T-helper 17 cell (primary cell): ENCODE measurements at places on chromosomes 7 and 10.

GRCh38 chr7:7370076-7370475 lies 165.6 kb downstream of the COL28A1 start:
- no peak for DNase-seq

DNA sequence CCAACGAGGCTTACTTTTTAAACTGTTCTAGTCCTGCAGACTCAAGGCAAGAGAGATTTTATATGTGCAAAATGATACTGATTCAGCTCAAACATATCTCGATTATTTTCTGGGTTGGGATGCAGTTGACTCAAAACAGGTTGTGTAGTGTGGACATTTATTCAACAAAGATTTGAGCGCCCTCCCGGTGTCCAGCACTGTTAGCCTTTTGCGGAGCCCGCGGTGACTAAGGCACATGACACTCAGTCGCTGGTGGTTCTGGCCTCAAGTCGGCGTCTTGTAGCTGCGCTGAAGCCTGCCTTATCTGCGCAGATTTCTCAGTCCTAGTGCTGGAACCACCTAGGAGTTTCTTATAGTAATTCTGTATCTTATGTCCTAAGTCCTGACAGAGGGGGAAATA lies 938 bp upstream of the CADPS2 start:
- no peak for DNase-seq

GRCh38 chr10:124146483-124146882 lies 53.1 kb upstream of the CHST15 start:
- no peak for DNase-seq

GRCh38 chr7:2629746-2630681 lies 1.8 kb upstream of the TTYH3 start:
- DNase-seq = no peak

DNA sequence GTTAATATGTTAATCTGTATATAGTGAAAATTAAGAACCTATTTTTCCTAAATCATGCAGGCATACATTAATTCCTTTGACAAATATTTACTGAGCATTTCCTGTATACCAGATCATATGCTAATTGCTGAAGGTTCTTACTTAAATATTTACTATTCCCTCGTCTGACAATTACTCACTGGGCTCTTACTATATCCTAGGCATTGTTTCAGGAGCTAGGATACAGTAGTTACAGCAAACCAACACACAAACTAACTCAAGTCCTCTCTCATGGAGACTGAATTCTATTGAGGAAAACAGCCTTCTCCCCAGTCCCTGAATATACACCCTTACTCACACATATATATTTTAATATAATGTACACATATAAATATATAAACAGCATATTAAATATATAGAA lies 786.0 kb downstream of the NRG3 start:
- no peak for DNase-seq

DNA sequence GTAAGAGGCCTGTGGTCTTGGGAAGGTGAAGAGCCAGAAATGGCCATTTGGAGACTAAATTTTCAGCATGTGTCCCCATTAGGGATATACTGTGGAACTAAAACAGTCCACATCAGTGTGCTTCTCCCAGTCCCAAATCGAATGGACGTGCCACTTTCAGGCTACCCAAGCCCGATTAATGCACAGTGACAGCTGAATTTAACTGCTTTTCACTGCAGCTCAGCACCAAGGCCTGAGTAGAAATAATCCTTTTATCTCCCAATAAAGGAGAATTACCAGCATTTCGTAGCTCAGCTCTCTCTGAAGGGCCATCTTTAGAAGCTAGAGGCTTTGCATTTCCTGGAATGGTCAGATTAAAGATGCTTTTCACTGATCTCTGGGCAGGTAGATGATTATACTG lies 183.3 kb downstream of the NPSR1 start:
- no peak for DNase-seq

DNA sequence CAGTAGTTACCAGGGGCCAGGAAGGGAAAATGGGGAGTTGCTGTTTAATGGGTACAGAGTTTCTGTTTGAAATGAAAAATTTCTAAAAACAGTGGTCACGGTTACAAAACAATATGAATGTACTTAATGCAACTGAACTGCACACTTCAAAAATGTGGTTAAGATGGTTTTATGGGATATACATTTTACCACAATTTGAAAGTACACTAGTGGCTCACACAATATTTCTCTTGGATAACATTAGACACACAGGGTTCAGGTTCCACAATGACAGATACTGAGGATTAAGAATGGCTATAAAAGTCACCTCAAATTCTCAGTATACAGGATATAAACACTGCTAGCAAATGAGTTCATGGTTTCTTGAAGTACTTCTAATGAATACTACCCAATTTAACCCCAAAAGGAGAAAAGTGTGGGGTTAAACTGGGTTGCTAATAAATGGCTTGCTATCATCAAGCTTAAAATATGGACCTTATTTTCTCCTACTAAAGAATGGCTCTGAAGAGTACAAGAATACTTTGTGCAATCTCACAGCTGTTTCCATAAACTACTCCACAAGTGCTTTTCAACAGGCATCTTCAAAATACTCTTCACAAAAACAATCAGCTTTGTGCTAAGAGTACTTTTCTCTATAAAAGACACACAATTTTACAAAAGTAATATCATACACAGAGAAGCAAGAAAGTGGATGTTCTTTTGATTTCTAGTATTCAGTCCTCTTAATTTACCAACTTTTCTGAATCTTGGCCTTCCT lies 92.9 kb downstream of the SRPK2 start:
- DNase-seq = no peak

- no peak for DNase-seq
Observed at GRCh38 chr10:124002391-124003069, 90.9 kb downstream of the CHST15 start.

DNA sequence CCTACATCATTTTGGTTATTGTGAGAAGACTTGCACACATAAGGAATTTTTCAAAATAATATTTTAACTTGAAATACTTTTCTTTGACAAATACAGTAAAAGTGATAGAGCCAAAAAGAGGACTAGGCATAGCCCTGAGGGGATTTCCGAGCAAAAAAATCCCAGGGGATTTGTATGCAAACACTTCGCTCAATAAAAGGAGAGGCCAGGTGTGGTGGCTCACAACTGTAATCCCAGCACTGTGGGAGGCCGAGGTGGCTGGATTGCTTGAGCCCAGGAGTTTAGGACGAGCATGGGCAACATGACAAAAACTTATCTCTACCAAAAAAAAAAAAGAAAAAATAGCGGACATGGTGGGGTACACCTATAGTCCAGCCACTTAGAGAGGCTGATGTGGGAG lies 193.0 kb downstream of the PCDH15 start:
- no peak for DNase-seq

DNA sequence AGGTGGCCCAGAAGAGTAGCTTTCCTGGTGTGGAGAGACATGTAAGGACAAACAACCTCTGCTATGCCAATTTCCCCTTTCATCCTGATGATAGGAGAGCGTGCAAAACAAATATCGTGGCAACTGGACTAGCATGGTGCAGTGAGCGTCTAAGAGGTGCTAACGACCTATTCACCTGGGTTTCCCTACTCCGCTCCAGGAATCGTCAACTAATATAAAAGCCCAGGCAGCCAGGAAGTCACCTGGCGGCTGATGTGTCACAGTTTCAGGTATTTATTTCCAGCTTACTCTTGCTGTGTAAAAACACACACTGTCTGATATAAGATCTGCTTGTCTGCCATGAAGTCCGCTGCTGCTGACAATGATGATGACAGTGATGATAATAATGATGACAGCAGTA lies 56.5 kb upstream of the EFCAB10 start:
- no peak for DNase-seq

GRCh38 chr10:119515511-119516045 lies 26.9 kb downstream of the RGS10 start:
- no peak for DNase-seq

- DNase-seq = no peak
Observed at GRCh38 chr7:128666200-128666599, 5.9 kb upstream of the GARIN1A start.

DNA sequence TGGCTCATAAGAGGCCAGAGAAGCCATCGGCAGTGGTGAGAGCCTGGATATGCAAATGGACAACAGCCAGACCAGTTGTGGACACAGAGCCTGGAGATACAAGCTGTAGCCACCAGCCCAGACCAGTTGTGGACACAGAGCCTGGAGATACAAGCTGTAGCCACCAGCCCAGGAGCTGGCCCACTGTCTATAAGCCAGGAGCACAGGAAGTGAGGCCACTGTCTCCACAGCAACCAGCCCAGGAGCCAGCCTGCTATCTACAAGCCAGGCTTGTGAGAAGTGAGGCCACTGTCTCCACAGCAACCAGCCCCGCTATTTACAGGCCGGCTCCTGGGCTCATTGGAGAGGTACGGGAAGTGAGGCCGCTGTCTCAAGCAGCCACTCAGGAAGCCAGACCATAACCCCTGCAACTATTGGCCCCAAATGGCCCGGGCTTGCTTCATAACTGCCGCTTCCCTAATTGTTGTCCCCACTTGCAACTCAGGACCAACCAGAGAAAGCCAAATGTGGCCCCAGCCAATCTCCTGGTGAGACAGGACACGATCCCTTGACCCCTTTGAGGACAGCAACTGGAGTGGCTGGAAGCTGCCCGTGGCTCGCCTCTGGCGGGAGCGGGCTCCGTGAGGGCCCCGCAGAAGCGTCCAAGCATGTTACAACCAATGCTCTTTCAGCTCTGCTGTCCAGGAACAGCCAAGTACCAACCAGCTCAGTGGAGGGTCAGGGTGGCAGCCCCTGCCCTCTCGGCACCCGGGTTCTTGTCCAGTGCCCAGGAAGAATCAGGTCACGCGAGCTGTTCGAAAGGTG lies 44.1 kb upstream of the CNPY1 start:
- no peak for DNase-seq

GRCh38 chr10:125264091-125264490 lies 103.7 kb upstream of the CTBP2 start:
- DNase-seq = no peak

- DNase-seq = no peak
Observed at GRCh38 chr7:70177166-70177565, 578.9 kb downstream of the AUTS2 start.

- no peak for DNase-seq
Observed at GRCh38 chr10:112039823-112040222, 143.7 kb downstream of the GPAM start.

GRCh38 chr7:155846156-155846555 lies 33.9 kb upstream of the SHH start:
- DNase-seq = no peak

GRCh38 chr10:1179346-1180070 lies 123.3 kb downstream of the WDR37 start:
- DNase-seq = no peak

- no peak for DNase-seq
Observed at GRCh38 chr7:143188994-143189393, 5.8 kb downstream of the TAS2R39 start.
